ENCODE measurements at places on chromosomes 5 and 9.

GRCh38 chr5:180649297-180650039 lies at the start of gene FLT4:
TSS of gene FLT4 (minus strand) at chr5:180649600. CDS start at chr5:180649545, 55 bp downstream.
- no peak for DNase-seq

- DNase-seq, result no peak
Observed at GRCh38 chr5:136174021-136174659, 18.8 kb downstream of the SMIM32 start.

- no peak for DNase-seq
Observed at GRCh38 chr9:17003576-17004240, 131.1 kb upstream of the CNTLN start.

GRCh38 chr5:172910828-172911627 lies 48.2 kb upstream of the RPL26L1 start:
- DNase-seq, result peak; percentile 23

- peak; percentile 4 for DNase-seq
Observed at GRCh38 chr9:74960561-74960960, 7.8 kb upstream of the C9orf40 start.

DNA sequence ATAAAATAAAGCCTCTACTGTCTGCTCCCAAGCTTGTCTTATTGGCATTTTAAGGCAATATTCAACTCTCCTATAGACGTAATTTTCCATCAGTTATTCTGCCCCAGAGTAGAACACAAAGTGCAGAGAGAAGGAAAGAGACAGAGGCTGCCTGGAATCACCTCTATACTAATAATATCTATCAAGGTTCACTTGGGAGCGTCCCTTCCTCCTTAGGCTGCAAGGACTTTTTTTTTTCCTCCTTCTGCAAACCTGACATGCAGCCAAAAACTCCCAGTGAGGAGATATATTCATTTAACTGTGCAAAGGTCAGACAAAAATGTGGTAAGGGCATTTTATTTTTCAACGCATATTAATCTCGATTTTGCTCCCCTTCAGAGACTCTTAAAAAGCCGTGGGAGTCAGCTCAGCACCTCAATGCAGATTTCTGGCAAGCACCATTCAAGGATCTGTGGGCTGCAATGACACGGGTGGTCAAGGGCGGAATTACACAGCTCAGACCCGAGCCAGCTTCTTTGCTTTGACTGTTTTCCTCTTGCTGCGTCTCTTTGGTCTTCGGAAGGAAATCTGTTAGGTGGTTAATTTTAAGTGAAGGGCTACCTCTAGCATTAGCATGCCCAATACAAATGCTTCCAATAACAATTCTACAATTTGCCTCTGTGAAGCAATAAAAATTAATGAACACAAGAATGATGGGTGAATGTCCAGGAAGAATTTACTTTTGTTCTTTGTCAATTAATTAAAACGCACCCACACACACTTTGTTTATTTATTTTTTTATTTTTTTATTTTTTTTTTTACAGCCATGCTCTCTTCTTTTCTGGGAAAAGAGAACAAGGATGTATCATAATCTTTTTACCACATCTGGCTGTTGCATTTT lies 587.7 kb upstream of the GRAMD2B start:
- no peak for DNase-seq

GRCh38 chr5:175471196-175471595 lies 7.2 kb upstream of the SFXN1 start:
- DNase-seq, result no peak

DNA sequence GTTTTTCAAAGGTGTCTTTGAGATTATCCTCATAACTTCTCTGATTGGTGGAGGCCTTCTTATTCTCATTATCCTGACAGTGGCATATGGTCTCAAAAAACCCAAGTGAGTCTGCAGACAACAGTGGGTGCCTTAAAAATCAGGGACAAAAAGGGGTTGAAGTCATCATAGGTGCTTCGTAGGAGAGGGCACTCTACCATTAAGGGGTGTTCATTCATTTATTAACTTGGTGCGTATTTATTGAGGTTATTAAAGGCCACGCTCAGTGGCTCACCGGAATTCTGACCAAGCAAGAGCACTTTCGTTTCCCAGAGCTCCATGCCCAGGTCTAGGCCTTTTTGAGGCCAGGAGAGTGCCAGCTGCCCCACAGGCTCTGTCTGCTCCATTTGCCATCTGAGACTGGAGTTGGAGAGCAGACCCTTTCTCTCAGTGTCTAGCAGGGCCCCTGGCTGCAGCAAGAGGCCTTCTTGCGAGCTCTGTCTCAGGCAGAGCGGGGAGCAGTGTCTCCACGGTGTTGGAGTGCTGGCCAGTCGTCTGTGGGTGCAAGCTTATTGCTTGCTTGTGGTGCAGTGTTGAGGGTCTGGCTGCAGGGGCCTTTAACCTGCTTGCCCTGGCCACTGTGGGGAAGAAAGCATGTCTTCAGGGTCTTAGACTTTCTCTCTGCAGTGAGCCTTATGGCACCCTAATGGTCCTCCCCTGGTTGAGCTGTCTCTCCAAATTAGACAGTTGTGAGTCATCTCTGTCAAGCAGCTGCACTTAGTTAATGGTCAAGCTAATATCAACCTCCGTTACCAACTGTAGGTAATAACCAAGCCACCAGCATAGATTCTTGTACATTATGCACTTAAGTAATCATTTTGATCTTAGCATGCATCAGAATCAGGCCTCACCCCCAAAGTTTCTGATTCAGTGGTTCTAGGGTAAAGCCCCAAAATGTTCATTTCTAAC lies 62.6 kb downstream of the IL31RA start:
- no peak for DNase-seq

GRCh38 chr5:37709020-37709419 lies 130.8 kb downstream of the GDNF start:
- no peak for DNase-seq

DNA sequence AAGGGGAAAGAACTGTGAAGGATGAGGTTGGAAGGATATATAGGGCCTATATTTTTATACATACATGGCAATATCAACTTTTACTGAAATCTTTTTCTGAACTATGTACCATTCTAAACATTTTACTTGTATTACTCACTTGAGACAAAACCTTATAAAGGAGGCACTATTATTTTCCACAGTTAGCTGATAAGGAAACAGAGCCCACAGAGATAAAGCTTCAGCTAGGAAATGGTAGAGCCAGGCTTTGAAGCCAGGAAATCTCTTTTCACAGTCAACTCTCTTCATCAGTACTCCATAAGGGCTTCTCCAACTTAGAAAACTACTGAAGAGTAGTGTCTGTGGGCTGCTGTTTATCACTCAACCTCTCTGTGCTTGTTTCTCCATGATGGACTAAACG lies 613.7 kb downstream of the PRELID2 start:
- DNase-seq, result no peak

- DNase-seq, result no peak
Observed at GRCh38 chr9:78884611-78885150, 587.8 kb downstream of the PSAT1 start.

GRCh38 chr5:76329346-76329745 lies 73.7 kb upstream of the IQGAP2 start:
- no peak for DNase-seq

GRCh38 chr5:35041261-35041660 lies 6.5 kb downstream of the AGXT2 start:
- DNase-seq, result no peak

- no peak for DNase-seq
Observed at GRCh38 chr5:7983433-7983832, 114.5 kb downstream of the MTRR start.

GRCh38 chr9:2288309-2288708 lies 273.2 kb downstream of the SMARCA2 start:
- DNase-seq, result no peak

GRCh38 chr9:73370053-73370452 lies 218.4 kb downstream of the ANXA1 start:
- DNase-seq, result no peak

DNA sequence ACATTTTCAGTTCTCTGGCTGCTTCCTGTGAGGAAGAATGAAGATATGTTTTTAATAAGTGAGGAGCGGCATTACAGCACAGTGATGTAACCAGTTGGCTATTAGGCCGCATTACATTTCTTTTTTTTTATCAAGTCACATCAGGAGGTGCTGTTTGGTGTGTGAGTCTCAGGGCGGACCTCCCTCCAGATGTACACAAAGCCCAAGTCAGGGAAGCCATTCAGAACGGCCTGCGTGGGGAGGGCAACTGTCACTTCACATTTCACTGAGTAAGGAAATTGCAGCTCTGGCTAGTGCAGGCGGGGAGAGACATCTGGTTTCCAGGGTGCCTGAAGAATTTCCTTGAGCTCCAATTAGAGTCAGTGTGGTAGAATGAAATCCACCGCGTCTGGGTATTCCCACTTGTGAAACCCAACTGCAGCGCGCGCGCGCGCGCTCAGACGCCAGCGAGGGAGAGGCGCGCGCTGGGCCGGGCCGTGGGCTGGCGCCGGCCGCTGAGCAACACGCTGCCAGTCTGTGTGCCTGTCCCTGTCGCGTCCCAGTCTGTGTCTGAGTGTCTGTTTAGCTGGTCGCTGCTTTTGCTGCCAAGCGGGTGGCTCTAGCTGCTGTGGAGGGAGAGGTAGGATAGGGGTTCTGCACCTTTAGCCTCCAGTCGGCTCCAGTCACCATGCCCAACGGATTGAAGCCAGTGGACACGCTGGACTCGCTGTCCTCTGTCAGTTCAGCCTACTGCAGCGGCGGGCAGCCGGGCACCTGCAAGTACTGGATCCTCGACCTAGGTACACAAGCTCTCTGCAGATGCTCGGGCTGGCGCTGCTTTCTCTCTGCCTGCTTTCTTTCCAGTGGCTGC lies 140.8 kb upstream of the OTULINL start:
- DNase-seq, result no peak

- peak; percentile 10 for DNase-seq
Observed at GRCh38 chr5:138632900-138633489, 57.8 kb upstream of the HSPA9 start.

DNA sequence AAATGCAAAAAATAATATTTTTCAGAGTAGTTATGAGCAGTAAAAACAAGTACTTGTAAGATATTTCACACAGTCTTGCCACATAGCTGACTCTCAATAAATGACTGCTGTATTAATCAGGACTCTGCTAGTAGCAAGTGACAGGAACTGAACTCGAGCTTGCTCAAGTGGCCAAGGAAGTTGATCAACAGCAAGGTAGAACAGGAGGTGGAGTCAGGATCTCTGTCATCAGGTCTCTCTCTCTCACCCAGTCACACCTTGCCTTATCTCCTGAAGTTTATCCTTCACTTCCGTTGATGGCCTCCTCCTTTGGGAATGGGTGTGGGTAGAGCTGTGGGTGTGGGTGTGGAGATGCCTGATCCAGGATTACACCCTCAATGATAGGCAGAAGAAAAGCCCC lies 107.0 kb downstream of the GPBP1 start:
- DNase-seq, result no peak

All from CD4-positive, alpha-beta T cell treated with Interleukin-15 for 4 hours (primary cell).